CD8-positive, alpha-beta T cell (primary cell): ENCODE measurements at places on chromosomes 3 and 15.

- DNase-seq = no peak
Observed at GRCh38 chr15:89409184-89410038, 74.8 kb upstream of the POLG start.

DNA sequence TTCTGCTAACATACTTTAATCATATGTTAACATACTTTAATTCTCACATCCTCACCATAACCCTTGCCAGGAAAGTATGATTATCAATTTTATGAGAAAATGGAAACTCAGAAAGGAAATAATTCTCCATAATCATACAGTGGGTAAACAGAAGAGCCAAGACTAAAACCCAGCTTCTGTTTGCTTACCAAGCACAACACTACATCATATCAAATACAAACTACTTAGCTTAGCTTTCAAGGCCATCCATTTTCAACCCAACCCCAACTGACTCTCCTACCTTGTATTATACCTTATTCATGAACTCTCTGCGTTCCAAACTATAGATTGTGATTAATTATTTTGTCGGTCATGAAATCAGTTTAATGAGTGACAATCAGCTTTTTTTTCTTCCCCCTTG, 9.0 kb downstream of the ZNF148 start:
- DNase-seq = no peak

DNA sequence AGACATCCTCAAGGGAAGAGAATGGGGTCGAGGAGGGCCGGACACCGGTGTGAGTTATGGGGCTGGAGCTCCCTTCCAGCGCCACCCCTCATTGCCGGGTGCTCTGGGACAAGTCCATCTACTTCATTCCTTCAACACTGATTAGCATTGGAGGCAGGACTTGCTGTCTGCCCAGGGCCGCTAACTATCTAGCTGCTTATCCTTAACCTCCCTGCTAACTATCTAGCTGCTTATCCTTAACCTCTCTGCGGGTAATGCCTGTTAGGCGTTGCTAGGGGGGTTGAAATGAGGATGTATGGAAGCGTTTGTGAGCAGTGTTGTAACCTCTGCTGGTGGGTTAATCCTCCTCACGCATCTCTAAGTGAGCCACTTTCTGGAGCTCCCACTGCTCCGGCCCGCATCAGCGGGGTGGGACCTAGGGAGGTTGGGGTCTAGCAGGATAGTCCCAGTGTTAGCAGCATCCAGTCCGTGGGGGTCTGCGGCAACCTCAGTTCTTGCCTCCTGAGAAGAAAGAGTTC, 10.9 kb upstream of the CHAC1 start:
- no peak for DNase-seq

DNA sequence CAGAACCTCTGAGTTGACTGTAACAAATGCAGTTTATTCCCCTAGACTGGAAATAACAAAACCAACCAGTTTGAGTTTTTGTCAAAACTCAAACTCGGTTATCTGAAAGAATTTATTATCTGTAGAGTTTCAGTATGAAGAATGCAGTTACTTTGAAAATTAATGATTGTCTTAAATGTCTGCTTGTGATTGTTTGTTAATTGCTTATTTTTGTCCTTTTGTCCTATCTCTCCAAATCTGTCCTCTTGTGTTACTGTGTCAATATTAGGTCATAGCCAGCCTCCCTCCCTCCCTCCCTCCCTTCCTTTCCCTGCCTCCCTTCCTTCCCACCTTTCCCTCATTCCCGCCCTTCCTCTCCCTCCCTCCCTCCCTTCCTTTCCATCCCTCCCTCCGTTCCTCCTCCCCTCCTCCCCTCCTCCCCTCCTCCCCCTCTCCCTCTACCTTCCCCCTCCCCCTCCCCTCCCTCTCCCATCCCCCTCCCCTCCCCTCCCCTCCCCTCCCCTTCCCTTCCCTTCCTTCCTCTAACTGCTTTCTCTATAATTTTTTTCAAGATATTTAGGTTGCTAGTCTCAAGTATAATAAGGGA, 153.5 kb downstream of the FNDC3B start:
- DNase-seq = no peak

- no peak for DNase-seq
Observed at GRCh38 chr15:89998141-89998661, 2.9 kb upstream of the ZNF710 start.
